Activated CD8-positive, alpha-beta memory T cell treated with anti-CD3 and anti-CD28 coated beads for 24 hours (primary cell): ENCODE measurements at places on chromosomes 6 and 20.

DNA sequence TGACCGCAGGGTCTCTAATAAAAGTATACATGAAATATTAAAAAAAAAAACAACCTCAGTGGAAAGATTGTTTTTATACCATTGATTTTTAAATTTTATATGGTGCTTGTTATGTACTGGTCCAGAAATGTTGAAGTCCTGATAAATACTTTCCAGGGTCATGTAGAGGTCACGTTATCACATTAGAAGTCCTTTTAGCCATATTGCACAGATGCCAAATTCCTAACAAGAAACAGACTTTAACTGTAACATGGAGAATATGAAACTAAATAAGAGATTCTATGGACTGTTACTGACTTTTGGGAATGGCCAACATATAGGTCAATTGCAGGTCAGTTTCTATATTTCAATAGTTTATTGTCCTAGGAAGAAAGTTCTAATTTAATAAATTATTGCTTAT, 89.0 kb downstream of the ADGRB3 start:
- no peak for DNase-seq

GRCh38 chr6:117280922-117281321, 15.6 kb downstream of the VGLL2 start:
- DNase-seq: no peak

DNA sequence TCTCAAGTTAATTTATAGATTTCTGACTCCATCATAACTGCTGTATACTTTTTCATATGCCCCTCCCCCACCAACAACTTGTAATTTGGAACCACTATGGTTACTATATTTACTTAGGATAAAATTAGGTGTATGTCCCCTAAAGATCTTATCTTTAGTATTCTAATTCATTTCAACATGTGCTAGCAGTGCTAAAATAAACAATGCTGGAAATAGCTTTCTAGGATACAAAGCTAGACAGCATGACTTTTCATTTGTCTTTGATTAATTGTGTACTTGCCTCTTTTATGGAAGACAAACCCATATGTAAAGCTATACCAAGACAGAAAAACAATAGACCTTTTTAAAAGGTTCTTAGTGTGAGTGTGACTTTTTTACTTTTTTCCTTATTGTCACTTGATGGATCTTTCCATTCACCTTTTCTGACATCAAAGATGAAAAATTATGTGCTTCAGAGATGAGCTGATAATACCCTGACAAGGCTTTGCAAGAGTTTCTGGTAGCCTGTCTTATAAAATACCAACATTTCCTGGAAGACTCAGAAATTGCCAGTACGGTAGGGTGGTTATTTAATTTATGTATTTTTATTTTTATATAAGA, 31.2 kb upstream of the POPDC3 start:
- no peak for DNase-seq

- no peak for DNase-seq
Measured at GRCh38 chr20:1298888-1299511, 29.9 kb downstream of the SDCBP2 start.

GRCh38 chr20:48267860-48268633, 482.8 kb upstream of the SULF2 start:
- no peak for DNase-seq

GRCh38 chr6:134452906-134453305, 135.0 kb upstream of the SGK1 start:
- DNase-seq: no peak

DNA sequence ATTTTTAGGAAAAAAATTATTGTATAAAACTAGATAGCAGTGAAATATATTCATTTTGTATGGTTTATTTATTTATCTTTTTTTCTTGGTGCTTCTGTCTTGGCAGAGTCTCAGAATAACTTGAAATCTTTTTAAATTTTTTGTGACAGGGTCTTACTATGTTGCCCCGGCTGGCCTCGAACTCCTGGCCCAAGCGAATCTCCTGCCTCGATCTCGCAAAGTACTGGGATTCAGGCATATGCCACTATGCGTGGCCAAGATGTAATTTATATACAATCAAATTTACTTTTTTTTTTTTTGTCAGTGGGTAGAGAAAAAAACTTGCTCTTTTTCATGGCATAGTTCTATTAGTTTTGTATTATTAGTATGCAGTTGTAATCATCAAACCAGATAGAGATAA, 13.7 kb downstream of the CBFA2T2 start:
- DNase-seq: no peak

DNA sequence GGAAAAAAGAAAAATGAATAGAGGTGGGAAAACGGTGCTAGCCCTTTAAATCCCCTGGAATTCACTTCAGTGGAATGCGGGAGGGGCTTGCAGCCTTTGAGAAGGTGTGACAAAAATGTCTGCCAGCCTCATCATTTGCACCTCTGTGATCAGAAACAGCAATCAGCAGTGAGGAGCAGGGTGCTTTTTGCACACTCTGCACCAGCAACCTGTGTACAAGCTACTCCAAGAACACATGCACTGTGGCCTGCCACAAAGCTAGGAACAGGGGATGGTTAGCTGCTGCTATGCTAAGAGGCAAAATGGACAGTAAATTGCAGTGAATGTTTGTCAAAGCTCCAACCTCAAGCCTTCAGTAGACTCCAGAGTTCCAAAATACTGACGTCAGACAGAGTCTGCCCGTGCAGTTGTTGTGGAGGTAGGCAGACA, 29.7 kb downstream of the GINS1 start:
- DNase-seq: no peak

DNA sequence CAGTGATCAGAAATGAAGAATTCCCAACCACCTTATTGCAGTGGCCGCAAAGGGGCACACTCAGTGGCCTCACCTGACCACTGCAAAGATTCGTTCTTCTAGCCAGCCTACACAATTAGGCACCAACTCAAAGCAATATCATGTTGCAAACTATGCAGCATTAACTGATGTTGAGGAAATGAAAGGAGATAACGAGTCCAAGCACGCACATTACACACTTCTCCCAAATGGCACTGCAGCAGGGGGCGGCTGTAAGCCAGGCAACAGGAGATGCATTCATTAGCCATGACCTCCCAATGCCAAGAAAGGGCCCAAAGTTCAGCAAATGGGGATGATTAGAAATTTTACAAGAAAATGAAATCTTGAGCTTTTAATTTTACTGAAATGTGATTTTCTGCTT, 39.3 kb downstream of the ATXN1 start:
- DNase-seq: no peak

GRCh38 chr20:52880259-52880658, 91.9 kb upstream of the TSHZ2 start:
- no peak for DNase-seq

- no peak for DNase-seq
Measured at GRCh38 chr6:132179955-132180354, 221.3 kb downstream of the MOXD1 start.

GRCh38 chr6:134400941-134401340, 83.0 kb upstream of the SGK1 start:
- no peak for DNase-seq

- peak; percentile 78 for DNase-seq
Measured at GRCh38 chr6:26556263-26557070, 18.3 kb downstream of the HMGN4 start.

GRCh38 chr6:156396791-156397418, 380.3 kb upstream of the ARID1B start:
- no peak for DNase-seq

DNA sequence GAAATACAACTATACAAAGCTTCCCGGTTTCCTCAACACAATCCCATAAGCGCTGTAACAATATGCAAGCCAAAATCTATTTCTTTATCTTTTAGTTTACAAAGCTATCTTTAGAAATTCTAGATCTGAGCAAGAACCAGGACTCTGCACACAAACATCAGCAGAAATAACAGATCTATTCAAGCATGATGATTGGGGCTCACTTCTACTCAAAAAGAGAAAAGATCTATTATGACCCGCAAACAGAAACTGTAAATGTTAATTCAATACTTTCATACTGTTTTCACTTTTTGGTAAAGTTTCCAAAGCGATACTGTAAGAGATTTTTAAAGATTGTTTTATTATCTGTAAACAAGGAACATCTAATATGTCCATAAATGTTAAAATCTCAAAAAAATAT, 86.6 kb downstream of the SESN1 start:
- DNase-seq: no peak

- DNase-seq: no peak
Measured at GRCh38 chr20:19991854-19992253, 25.3 kb upstream of the NAA20 start.

GRCh38 chr6:2047855-2048254, 197.6 kb downstream of the GMDS start:
- DNase-seq: no peak

DNA sequence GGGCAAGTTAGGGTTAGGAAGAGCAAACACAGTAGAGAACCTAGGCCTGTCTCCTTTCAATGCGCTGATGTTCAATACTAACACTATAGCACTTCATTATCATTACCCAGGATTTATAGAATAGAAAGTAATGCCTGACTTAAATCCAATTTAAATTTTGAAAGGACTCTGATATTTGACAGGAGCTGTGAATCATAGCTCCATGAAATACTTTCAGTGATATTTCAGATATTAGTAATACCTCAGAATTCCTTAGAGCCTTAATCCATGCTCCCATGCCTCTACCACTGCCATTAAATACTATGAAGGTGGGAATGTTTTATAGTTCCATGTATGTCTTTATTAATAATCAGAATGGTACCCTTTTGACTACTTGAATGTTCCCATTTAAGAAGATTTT, 530.2 kb downstream of the BCKDHB start:
- no peak for DNase-seq

GRCh38 chr20:46458866-46459750, 52.7 kb upstream of the ELMO2 start:
- no peak for DNase-seq

DNA sequence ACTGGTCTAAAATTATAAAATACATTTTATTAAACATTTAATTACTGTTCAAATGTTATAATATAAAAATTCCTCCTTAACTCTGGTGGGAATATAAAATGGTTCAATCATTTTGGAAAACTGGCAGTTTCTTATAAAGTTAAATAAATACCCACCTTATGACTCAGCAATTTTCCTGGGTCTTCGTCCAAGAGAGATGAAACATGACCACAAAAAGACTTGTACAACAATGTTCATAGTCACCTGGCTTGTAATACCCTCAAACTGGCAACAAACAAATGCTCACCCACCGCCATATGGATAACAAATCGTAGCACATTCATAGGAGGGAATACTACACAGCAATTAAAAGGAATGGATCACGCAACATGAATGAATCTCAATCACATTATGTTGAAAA, 66.0 kb upstream of the RIN2 start:
- no peak for DNase-seq

- no peak for DNase-seq
Measured at GRCh38 chr6:129736105-129736504, 26.1 kb upstream of the ARHGAP18 start.

- DNase-seq: no peak
Measured at GRCh38 chr6:106253172-106253571, 72.4 kb downstream of the ATG5 start.

DNA sequence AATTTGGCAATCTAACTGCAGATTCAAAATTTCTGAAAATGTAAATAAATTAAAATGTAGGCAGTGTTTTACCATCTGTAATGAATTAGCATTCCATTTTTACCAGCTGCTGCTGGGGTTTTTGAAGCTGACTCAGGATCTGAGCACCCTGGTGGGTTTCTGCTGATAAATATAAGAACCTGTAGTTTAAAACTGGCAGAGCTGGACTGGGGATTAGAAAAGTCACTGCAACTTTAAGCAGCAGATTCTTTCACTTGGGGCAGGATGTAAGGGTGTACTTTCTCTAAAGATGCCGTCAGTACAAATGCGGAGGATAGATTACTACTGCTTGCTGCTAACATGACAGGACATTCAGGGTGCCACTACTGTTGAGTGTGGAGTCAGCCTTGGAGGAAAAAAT, 341.8 kb downstream of the CDKAL1 start:
- no peak for DNase-seq

- no peak for DNase-seq
Measured at GRCh38 chr20:5073660-5074231, 46.0 kb downstream of the PCNA start.

DNA sequence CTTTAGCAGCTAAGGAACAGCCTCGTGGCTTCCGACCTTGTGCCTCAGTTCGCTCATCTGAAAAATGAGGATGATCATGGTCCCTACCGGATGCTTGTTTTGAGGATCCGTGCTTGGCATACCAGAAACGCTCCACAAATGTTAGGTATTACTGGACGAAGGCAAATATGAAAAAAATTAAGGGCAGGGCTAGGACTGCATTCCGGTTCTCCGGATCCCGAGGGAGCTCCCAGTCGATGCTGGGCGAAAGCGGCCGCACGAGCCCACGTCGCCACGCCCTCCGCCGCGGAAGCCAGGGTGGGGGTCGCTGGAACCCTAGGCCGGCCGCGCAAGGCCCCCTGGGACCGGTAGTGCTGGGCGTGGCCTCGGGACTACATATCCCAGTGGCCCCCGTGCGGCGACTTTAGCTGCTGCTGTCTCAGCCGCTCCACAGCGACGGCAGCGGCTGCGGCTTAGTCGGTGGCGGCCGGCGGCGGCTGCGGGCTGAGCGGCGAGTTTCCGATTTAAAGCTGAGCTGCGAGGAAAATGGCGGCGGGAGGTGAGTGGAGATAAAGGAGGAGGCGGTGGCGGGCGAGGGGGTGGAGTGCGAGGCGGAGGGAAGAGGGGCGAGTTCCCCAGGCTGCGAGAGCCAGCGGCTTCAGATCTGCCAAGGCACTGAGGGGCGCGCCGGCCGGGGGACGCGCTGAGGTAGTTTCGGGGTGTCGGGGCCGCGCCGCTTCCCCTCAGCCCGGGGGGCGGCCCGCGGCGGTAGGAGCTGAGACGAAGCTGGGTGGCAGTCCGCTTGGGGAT, at the start of gene NCOA3:
Gene NCOA3, plus strand, starts transcription at position 406 of the 789 bp plus-strand sequence. CDS start 120,361 bp downstream, outside the sequence.
- DNase-seq: peak; percentile 95

DNA sequence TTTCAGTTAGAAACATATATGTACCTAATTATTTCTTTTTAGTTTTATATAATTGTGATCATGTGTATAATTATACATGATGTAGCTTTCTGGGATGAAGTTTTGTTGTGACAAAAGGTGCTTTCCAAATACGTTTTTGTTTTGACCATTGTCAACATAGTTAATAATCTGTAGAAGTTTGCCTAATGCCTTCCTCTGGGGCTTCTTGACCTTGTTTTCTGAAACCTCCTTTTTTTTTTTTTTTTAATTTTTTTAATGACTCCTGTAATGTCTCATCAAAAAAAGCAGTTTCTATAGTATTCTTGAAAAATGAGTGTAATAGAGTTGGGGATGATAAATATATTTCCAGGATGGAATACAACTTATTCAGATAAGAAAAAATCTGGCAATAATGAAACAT, 434.7 kb upstream of the SOX4 start:
- no peak for DNase-seq

- DNase-seq: no peak
Measured at GRCh38 chr6:53811082-53811481, 16.3 kb downstream of the LRRC1 start.

DNA sequence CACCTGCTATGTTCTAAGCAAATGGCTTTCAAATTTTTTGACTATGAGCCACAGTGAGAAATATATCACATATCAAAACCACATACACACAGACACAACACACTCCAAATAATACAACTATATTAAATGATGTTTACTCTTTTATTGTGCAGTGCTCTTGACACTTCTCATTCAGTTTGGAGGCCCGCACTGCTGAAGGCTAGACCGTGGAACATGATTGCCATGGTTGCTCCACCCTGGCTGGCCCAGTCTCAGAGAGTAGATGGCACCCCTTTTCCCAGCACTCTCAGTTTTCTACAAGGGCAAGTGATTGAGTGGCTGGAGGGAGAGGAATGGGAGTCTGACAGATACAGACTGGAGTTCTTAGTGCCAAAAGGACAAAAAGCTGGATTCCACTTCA, 86.9 kb downstream of the SH3BGRL2 start:
- no peak for DNase-seq

- no peak for DNase-seq
Measured at GRCh38 chr6:127397729-127398630, 54.6 kb upstream of the ECHDC1 start.

GRCh38 chr6:109800771-109801170, 109.7 kb downstream of the FIG4 start:
- no peak for DNase-seq
